DND-41 (cell line): ENCODE measurements at places on chromosomes 6 and 20.

- no peak overlapping the region for H3K4me3 ChIP-seq
- no peak overlapping the region for H3K27ac ChIP-seq
- H3K27me3 ChIP-seq = no peaks in the 10 kb centered on the region
- H3K36me3 ChIP-seq = no peaks in the 10 kb centered on the region
Measured at GRCh38 chr6:151576633-151577032, 82.8 kb downstream of the CCDC170 start.

GRCh38 chr20:37244572-37244957 lies 17.0 kb downstream of the GHRH start:
- no peaks in the 10 kb centered on the region for H3K4me1 ChIP-seq
- no peak overlapping the region for H3K27ac ChIP-seq
- H3K4me3 ChIP-seq = no peak overlapping the region
- H3K27me3 ChIP-seq = no peaks in the 10 kb centered on the region
- H3K36me3 ChIP-seq = peaks cover 46% of the 10 kb centered on the region

DNA sequence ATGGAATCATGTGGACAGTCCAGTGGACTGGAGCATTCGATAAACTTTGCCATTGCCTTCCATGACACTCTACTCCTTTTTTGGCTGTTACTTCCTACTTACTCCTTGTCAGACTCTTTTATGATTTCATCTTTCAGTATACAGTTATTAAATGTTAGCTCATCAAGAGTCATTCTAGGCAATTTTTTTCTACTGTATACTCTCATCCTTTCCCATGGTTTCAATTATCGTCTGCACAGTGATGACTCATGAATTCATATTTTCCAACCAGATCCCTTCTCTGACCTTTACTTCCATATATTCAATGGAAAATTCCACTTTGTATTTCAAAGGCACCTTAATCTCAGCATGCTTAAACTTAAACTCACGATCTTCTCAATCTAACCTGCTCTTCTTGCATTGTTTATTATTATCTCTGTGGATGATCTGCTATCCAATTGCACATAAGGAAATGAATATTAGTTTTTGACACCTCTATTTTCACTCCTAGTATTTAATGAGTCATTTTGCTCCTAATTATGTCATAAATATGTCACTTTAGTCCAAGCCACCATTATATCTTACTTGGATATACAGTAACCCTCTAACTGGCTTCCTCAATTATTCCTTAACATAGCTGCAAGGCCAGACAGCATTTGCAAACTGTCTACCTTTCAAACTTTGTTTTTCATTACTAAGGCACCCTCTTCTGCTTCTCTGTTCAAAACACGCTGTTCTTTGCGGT lies 427.5 kb downstream of the PHF3 start:
- H3K4me1 ChIP-seq = no peaks in the 10 kb centered on the region
- DNase-seq = no peak

- H3K4me3 ChIP-seq = no peak overlapping the region
- H3K27me3 ChIP-seq = no peaks in the 10 kb centered on the region
- H3K36me3 ChIP-seq = peaks cover 82% of the 10 kb centered on the region
Measured at GRCh38 chr20:63732118-63733095, 4.1 kb upstream of the LIME1 start.

GRCh38 chr6:169657284-169657610 lies 44.6 kb downstream of the WDR27 start:
- DNase-seq = no peak
- no peaks in the 10 kb centered on the region for H3K27me3 ChIP-seq
- no peak overlapping the region for H3K4me3 ChIP-seq
- H3K4me1 ChIP-seq = no peaks in the 10 kb centered on the region
- no peak overlapping the region for H3K27ac ChIP-seq
- peaks cover 48% of the 10 kb centered on the region for H3K36me3 ChIP-seq

DNA sequence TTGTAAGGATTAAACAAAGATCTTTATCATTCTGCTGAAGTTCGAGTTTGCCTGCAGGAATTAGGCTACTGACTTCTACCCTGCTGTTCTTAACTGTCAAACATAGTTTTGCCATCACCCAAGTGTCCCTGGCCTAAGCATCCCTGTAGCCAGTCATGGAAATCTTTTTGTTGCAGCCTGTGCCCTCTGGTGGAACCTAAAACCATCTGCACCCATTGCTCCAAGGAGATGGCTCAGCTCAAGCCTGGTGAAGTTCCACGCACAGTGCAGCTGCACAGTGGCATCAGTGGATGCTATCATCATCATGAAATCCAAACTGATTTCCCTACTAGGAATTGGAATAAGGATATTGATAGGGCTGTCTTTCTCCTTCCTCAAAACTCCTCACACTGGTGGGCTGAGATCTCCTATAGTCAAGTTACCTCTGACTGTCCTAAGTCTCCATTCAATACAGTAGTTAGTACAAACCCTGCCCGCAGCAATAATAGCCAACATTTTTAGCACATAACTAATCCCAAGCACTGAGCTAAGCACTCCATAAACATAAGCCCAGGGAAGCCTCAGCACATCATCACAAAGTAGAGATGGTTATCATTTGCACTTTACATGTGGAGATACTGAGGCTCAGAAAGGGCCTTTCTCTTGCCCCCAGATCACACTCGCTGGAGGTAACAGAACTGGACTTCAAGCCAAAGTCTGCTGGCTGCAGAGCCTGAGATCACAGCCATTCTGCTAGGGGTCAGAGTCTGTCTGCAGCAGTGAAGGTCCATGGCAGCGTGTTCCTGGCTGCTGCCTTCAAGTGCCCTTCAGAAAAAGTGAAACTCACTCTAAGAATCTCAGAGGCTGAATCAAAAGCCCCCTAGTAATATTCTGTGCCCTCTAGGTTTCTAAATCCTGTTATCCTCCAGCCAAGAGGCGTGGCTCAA lies 77.2 kb upstream of the MC3R start:
- H3K27ac ChIP-seq = no peak overlapping the region
- DNase-seq = no peak
- no peaks in the 10 kb centered on the region for H3K27me3 ChIP-seq
- no peaks in the 10 kb centered on the region for H3K4me1 ChIP-seq

- no peak overlapping the region for H3K27ac ChIP-seq
- peaks cover 19% of the 10 kb centered on the region for H3K27me3 ChIP-seq
- no peaks in the 10 kb centered on the region for H3K36me3 ChIP-seq
- H3K4me1 ChIP-seq = no peaks in the 10 kb centered on the region
- no peak overlapping the region for H3K4me3 ChIP-seq
Measured at GRCh38 chr6:150201772-150202329, 59.0 kb downstream of the PPP1R14C start.

- no peaks in the 10 kb centered on the region for H3K36me3 ChIP-seq
- H3K27me3 ChIP-seq = no peaks in the 10 kb centered on the region
- H3K27ac ChIP-seq = no peak overlapping the region
- H3K4me1 ChIP-seq = no peaks in the 10 kb centered on the region
- no peak overlapping the region for H3K4me3 ChIP-seq
- DNase-seq = no peak
Measured at GRCh38 chr6:20341564-20341963, 60.1 kb upstream of the E2F3 start.

DNA sequence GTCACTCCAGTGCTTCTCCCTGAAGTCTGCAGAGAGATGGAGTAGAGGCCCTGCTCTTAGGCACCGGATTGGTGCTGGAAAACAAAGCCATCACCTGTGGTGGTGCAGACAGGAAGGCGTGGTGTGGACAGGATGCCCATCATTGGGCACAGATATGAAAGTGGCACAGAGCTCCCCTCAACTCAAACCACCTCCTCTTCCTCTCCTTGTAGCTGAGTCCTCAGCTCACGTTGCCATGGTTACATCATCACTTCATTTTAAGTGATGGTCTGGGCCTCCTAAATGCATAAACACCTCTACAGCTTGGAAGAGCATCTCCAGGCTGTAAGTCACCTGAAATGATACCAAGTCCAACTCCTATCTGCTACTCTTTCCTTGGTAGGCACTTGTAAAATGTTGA lies 8.0 kb upstream of the RTF2 start:
- H3K27me3 ChIP-seq = peaks cover 5% of the 10 kb centered on the region
- no peak for DNase-seq
- no peaks in the 10 kb centered on the region; the same call in 1 of the 2 replicates for H3K4me1 ChIP-seq
- no peaks in the 10 kb centered on the region for H3K36me3 ChIP-seq
- no peak overlapping the region for H3K4me3 ChIP-seq

- H3K36me3 ChIP-seq = no peaks in the 10 kb centered on the region
- H3K27me3 ChIP-seq = peaks cover 1% of the 10 kb centered on the region
- DNase-seq = peak; percentile 13
- H3K4me1 ChIP-seq = no peaks in the 10 kb centered on the region
- no peak overlapping the region for H3K27ac ChIP-seq
- H3K4me3 ChIP-seq = no peak overlapping the region
Measured at GRCh38 chr20:17533396-17533795, 2.2 kb upstream of the BFSP1 start.

DNA sequence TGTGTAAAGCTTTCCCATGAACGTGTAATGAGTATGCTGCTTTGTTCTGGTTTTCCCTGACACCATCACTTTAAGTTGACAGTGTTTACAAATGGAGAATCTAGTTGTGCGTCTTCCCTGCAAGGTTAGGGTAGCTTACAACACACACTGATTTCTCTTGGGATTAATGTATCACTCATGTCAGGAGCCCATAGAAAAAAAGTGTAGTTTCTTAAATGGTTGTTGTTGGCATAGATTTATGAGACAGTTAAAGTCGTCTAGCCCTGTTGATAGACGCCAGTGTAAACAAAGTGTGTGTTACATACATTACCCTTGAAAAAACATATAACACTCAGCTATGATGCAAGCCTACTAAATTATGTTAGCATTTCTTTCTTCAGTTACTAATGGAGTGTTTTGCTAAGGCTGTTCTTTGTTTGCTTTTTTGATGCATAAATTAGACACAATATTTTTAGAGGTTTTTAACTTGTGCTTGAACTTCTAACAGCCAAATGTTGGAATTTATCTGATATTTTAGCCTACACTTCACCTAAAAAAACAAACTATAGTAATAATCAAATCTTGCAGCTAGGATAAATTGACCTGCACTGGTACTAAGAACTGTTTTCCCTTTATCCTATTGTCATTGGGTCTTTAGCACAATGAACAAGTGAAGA lies 88.6 kb downstream of the RNF217 start:
- no peaks in the 10 kb centered on the region for H3K36me3 ChIP-seq
- no peaks in the 10 kb centered on the region for H3K27me3 ChIP-seq
- H3K4me3 ChIP-seq = no peak overlapping the region
- DNase-seq = no peak

GRCh38 chr20:33443006-33443511 lies 504 bp downstream of the SNTA1 start:
- peaks cover 25% of the 10 kb centered on the region for H3K4me1 ChIP-seq
- DNase-seq = peak; percentile 57
- H3K27me3 ChIP-seq = peaks cover 10% of the 10 kb centered on the region
- no peaks in the 10 kb centered on the region for H3K36me3 ChIP-seq
- no peak overlapping the region for H3K27ac ChIP-seq
- H3K4me3 ChIP-seq = peak overlapping the region; percentile 100

DNA sequence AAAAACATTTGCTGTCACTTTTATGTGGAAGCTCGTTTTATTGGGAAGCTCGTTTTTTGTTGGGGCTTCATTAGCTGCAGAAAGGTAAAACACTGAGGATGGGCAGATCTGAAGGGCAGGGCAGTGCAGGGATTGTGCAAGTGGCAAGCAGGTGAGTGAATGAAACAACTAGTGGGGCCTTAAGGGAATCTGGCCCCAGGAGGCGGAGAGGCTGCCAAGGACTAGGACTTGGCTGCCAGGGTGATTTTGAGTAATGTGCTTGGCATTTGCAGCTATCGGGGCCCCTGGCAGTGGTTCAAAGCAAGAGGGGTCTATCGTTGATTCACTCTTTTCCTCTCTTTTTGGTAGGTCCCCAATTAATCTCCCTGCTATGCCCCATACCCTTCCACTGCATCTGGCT lies 11.5 kb downstream of the IL22RA2 start:
- no peak overlapping the region for H3K27ac ChIP-seq
- no peak for DNase-seq
- H3K4me3 ChIP-seq = no peak overlapping the region
- no peaks in the 10 kb centered on the region for H3K27me3 ChIP-seq

GRCh38 chr6:170062209-170062914 lies 228.5 kb downstream of the DLL1 start:
- H3K4me3 ChIP-seq = no peak overlapping the region
- H3K4me1 ChIP-seq = no peaks in the 10 kb centered on the region
- no peaks in the 10 kb centered on the region for H3K27me3 ChIP-seq
- H3K36me3 ChIP-seq = no peaks in the 10 kb centered on the region

GRCh38 chr6:52498538-52499017 lies 78.3 kb downstream of the TRAM2 start:
- H3K4me1 ChIP-seq = no peaks in the 10 kb centered on the region
- H3K27ac ChIP-seq = no peak overlapping the region
- no peak overlapping the region for H3K4me3 ChIP-seq
- no peak for DNase-seq

DNA sequence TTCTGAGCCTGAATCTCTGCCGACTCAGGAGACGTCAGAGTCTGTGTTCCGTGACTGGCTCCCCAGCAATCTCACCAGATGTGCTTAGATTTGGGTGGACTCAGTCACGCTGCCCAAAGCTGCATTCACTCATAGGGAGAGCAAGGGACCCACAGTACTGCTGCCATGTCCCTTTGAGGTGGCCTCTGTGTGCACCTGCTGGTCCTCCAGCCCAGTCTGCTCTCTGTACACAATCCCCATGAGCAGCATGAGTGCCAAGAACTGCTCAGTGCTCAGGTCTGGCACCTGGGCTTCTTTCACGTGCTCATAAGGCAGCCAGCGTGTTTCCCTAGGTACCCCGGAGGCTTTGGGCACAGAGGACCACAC lies 44.2 kb upstream of the TIAM2 start:
- no peaks in the 10 kb centered on the region for H3K27me3 ChIP-seq
- no peaks in the 10 kb centered on the region for H3K36me3 ChIP-seq
- no peak for DNase-seq

GRCh38 chr6:82030301-82030700 lies 217.2 kb downstream of the IBTK start:
- H3K4me1 ChIP-seq = no peaks in the 10 kb centered on the region
- DNase-seq = no peak
- no peaks in the 10 kb centered on the region for H3K36me3 ChIP-seq

GRCh38 chr6:122405417-122405816 lies 6.0 kb downstream of the HSF2 start:
- H3K36me3 ChIP-seq = peaks cover 5% of the 10 kb centered on the region; the same call in 1 of the 2 replicates
- H3K27ac ChIP-seq = no peak overlapping the region
- peaks cover 87% of the 10 kb centered on the region for H3K4me1 ChIP-seq
- no peak for DNase-seq
- H3K4me3 ChIP-seq = no peak overlapping the region
- no peaks in the 10 kb centered on the region for H3K27me3 ChIP-seq

DNA sequence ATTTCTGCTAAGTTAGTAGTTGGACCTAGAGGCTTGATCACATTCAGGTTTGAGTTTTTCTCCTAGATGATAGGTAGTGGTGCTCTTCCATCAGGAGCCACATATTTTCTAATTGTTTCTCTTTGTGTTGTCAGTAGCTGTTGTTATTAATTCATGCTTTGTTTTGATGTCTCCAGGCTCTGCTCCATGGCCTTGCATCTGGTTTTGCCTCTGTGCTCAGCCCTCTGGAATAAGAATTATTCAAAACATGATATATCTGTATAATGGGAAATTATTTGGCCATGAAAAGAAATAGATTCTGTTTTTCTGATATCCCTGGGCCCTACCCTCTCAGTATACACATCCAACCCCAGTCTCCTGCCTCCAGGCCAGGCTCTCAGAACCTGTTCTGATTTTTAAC lies 184.8 kb downstream of the CDC5L start:
- no peaks in the 10 kb centered on the region for H3K36me3 ChIP-seq
- no peak overlapping the region for H3K4me3 ChIP-seq
- H3K4me1 ChIP-seq = no peaks in the 10 kb centered on the region
- peaks cover 4% of the 10 kb centered on the region for H3K27me3 ChIP-seq
- no peak for DNase-seq
